ENCODE measurements at places on chromosomes 3 and 15.
A peak's percentile ranks its signal among the peaks of the same experiment; 100 is the strongest.

- DNase-seq, result no peak
- H3K27me3 ChIP-seq, result no peaks in the 10 kb centered on the region
- no peaks in the 10 kb centered on the region for H3K4me1 ChIP-seq
- H3K27ac ChIP-seq, result no peak overlapping the region
Measured at GRCh38 chr15:98906712-98907083, 100.9 kb downstream of the PGPEP1L start.

DNA sequence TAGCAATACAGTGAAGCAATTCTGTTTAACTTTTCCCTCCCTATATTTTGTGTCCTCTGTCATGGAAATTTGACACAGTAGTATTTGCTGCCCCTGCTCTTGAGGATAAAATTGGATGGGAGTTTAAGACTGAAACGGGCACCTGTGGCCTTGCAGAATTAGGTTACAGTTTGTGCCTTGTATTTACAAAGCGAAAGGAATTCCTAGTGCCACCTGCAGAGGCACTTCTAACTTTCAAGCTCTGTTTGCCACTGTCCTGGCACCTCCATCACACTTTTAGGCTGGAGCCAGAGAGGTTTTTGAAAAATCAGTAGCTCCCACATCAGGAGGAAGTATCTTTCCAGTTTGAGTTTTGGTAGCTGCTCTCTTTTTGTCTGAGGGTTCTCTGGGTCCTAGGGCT lies 39.5 kb downstream of the CD86 start:
- no peaks in the 10 kb centered on the region for H3K27me3 ChIP-seq
- no peak overlapping the region for H3K4me3 ChIP-seq
- H3K4me1 ChIP-seq, result peaks cover 24% of the 10 kb centered on the region
- DNase-seq, result no peak
- no peak overlapping the region for H3K27ac ChIP-seq

DNA sequence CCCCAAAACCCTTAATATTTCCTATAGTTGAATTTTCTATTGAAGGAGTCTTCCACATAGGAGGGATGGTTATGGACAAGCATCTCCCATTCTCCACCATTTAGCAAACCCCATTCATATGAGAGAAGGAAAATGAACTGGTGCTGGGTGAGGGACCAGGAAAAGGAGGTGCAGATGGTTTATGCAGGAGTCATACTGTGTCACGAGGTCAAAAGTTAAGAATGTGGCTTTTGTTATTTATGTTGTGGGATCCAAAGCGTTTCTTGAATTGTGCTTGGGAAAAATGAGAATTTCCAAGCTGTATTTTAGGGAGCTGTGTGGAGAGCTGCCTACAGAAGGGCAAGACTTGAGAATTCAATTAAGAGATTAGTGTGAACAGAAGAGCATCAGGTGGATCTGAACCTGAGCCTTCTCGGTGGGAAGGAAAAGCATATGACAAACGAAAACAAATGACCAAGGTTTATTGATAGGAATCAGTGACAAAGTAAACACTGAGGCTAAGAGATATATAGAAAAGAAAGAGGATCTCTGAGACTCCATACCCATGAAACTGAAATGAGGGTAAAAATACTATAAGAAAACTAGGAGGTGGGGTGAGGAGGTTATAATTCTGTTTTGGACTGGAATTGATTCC lies 473.3 kb upstream of the NR2F2 start:
- H3K27ac ChIP-seq, result no peak overlapping the region
- no peaks in the 10 kb centered on the region for H3K27me3 ChIP-seq
- no peaks in the 10 kb centered on the region for H3K36me3 ChIP-seq
- no peaks in the 10 kb centered on the region for H3K4me1 ChIP-seq
- no peak for DNase-seq

DNA sequence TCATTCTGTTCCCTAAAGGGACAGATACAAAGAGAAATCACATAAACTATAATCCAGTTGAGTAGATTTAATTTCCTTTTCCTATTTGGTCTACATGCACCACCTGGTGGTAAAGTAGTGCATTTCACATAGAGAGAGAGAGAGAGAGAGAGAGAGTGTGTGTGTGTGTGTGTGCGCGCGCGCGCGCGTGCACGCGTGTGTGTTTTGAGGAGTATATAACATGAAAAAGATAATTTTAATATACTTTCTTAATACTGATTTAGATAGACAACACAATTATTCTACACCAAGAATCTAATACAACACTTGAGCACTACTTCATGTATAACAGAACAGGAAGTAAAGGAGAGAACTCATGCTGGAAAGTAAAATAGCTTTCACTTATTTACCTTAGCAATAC lies 1.1 kb upstream of the FGF7 start:
- peaks cover 8% of the 10 kb centered on the region for H3K4me1 ChIP-seq
- peak overlapping the region; percentile 97 for H3K27ac ChIP-seq
- H3K4me3 ChIP-seq, result peak overlapping the region; percentile 48
- no peaks in the 10 kb centered on the region for H3K27me3 ChIP-seq
- H3K36me3 ChIP-seq, result no peaks in the 10 kb centered on the region

- no peaks in the 10 kb centered on the region for H3K36me3 ChIP-seq
- H3K27me3 ChIP-seq, result peaks cover 8% of the 10 kb centered on the region
- H3K27ac ChIP-seq, result no peak overlapping the region
- peaks cover 4% of the 10 kb centered on the region for H3K4me1 ChIP-seq
- no peak overlapping the region for H3K4me3 ChIP-seq
- DNase-seq, result no peak
Measured at GRCh38 chr3:50264383-50264963, 4.5 kb upstream of the SEMA3B start.

DNA sequence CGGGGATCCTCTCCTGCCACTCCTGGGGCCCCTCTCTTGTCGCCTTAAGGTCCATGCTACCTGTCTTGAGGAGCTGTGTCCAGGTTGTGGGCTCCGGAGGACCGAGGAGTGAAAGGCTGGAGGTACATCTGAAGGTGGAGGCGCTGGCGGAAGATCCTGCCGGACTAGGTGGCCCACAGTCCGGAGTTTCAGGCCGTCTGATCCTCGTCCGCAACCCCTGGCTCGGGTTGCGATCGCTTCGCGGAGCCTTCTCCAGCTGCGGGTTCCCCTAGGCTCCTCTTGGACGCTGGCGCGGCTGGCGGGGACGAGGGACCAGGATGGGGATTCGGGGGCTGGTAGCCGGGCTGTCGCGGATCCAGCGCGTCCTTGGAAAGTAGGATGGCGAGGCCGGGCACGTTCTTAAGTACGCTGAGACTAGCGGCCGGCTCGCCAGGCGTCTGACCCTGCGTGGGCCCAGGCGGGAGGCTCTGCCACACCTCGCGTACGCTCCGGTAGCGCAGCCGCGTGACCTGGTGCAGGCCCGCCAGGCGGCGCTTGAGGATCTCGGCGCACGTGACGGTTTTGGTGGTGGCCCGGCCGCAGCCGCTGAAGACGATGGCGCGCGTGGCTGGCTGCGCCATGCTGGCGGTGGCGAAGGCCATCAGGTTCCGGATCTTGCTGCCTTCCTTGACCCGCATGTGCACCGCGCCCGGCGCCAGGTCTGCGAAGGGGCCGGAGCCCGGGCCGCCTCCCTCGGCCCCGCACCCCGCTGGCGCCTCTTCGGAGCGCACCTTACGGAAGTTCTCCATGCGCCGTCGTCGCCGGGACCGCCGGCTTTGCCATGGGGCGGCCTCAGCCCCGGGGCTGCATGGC lies 550 bp downstream of the RPP25 start:
- peaks cover 19% of the 10 kb centered on the region for H3K4me1 ChIP-seq
- no peak overlapping the region for H3K27ac ChIP-seq
- peak overlapping the region; percentile 79 for H3K4me3 ChIP-seq

GRCh38 chr15:90807074-90807785 lies 61.2 kb upstream of the FURIN start:
- no peak overlapping the region for H3K4me3 ChIP-seq
- no peaks in the 10 kb centered on the region for H3K27me3 ChIP-seq
- peaks cover 25% of the 10 kb centered on the region for H3K36me3 ChIP-seq
- peak overlapping the region; percentile 42 for H3K27ac ChIP-seq
- DNase-seq, result no peak

DNA sequence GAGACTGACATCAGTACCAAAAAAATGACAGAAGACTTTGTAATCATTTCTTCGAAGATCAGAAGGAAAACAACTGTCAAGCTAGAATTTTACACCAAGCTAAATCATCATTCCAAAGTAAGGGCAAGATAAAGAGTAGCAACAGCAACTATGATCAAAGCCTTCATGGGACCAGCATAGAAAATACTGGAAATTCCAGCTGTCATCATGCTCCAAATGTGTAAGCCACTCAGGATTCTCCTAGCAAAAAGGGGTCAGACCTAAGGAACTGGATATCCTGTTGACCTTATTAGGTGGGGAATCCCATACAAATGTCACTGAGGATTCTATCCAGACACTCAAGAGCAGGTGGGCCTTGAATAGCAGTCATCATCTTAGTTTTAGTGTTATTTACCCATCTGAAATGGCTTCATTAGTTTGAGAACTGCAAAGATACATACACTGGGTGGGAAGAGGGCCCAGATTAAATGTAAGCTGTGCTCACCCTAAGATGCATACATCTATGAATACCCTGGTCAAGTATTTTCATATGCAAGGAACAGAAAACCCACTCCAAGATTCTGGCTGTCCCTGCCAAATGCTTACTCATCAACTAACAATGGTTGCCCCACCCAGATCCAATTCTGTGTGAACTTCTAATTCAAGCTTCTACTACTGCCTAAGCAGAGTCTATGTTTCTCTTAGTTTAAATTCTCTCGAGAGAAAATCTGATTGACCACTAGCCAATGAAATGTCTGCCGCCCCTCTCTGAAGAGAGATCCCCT lies 33.5 kb downstream of the CLDN18 start:
- no peaks in the 10 kb centered on the region for H3K36me3 ChIP-seq
- H3K4me3 ChIP-seq, result no peak overlapping the region
- no peak for DNase-seq
- H3K4me1 ChIP-seq, result no peaks in the 10 kb centered on the region
- H3K27ac ChIP-seq, result no peak overlapping the region

DNA sequence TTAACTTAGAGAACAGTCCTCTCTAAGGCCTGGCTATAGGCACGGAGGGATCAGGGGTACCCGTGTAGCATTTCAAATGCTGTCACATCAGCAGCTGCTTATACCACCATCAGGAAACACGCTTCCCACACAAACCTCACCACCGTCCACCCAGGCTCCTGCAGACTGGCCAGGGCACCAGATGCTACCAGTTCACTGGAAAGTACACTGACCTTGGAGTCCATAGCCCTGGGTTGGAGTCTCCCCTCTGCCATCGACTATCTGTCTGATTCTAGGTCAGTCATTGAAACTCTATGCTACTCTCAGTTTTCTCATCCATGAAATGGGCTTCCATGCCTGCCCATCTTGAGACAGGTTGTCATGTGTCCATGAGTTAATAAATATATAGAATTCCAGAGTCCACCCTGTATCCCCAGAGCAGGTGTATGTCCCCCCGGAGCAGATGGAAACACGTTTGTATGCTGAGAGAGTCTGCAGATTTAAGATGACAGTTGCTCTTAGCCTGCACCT lies 156.0 kb upstream of the SMAD3 start:
- peaks cover 43% of the 10 kb centered on the region for H3K4me1 ChIP-seq
- DNase-seq, result no peak
- H3K4me3 ChIP-seq, result no peak overlapping the region
- peaks cover 4% of the 10 kb centered on the region for H3K27me3 ChIP-seq
- no peak overlapping the region for H3K27ac ChIP-seq
- H3K36me3 ChIP-seq, result no peaks in the 10 kb centered on the region

DNA sequence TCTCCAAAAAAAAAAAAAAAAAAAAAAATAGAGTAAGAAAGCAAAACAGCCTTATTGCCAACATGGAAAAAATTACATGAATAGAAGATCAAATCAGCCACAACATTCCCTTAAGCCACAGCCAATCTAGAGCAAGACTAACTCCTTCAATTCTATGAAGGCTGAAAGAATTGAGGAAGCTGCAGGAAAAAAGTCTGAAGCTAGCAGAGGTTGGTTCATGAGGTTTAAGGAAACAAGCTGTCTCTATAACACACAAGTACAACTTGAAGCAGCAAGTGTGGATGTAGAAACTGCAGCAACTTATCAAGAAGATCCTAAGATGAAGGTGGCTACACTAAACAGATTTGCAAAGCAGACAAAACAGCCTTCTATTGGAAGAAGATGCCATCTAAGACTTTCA lies 9.3 kb downstream of the PARL start:
- DNase-seq, result no peak
- no peak overlapping the region for H3K4me3 ChIP-seq
- H3K4me1 ChIP-seq, result peaks cover 39% of the 10 kb centered on the region
- no peaks in the 10 kb centered on the region for H3K27me3 ChIP-seq
- no peaks in the 10 kb centered on the region for H3K36me3 ChIP-seq

GRCh38 chr15:68572309-68572708 lies 6.5 kb upstream of the CORO2B start:
- peak overlapping the region; percentile 18 for H3K27ac ChIP-seq
- peak overlapping the region; percentile 33 for H3K4me3 ChIP-seq
- H3K27me3 ChIP-seq, result peaks cover 30% of the 10 kb centered on the region
- DNase-seq, result no peak
- peaks cover 20% of the 10 kb centered on the region for H3K4me1 ChIP-seq

DNA sequence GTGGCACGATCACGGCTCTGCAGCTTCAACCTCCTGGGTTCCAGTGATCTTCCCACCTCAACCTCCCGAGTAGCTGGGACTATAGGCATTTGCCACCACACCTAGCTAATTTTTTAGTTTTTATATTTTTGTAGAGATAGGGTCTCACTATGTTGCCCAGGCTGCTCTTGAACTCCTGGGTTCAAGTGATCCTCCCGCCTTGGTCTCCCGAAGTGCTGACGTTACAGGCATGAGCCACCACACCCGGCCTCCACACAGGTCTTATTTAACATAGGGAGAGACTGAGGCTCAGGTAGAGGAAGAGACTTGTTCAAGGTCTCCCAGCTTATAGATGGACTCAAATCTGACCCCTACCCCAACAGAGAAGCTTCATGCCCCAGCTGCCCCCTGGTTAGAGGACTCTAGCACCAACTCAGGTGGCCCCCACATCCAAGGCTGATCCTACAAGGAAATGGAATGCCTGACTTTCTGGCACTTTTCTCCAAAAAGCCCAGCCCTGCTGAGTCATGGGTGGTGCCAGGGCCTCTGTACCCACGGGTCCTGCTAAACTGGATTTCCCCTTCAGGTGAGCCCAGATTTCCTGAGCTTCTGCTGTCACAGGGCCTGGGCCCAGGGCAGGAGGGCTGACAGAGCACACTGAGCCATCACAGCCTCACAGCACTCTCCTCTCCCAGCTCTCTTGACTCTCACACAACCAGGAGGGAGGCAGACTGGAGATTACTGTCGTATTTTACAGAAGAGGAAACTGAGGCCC lies 5.6 kb downstream of the TMEM40 start:
- H3K4me3 ChIP-seq, result no peak overlapping the region
- peaks cover 45% of the 10 kb centered on the region for H3K4me1 ChIP-seq
- peaks cover 22% of the 10 kb centered on the region for H3K27me3 ChIP-seq
- no peaks in the 10 kb centered on the region for H3K36me3 ChIP-seq
- no peak for DNase-seq

GRCh38 chr15:63491979-63492378 lies 12.4 kb upstream of the USP3 start:
- peaks cover 5% of the 10 kb centered on the region for H3K36me3 ChIP-seq
- H3K27ac ChIP-seq, result peak overlapping the region; percentile 92
- H3K4me1 ChIP-seq, result peaks cover 47% of the 10 kb centered on the region
- no peak overlapping the region for H3K4me3 ChIP-seq
- no peak for DNase-seq
- H3K27me3 ChIP-seq, result no peaks in the 10 kb centered on the region

GRCh38 chr15:30904812-30905211 lies 1.1 kb downstream of the FAN1 start:
- H3K36me3 ChIP-seq, result peaks cover 16% of the 10 kb centered on the region
- no peak for DNase-seq
- H3K4me3 ChIP-seq, result peak overlapping the region; percentile 88
- no peak overlapping the region for H3K27ac ChIP-seq
- peaks cover 30% of the 10 kb centered on the region for H3K4me1 ChIP-seq

GRCh38 chr15:75584121-75584520 lies 5.0 kb upstream of the PTPN9 start:
- peaks cover 7% of the 10 kb centered on the region for H3K4me1 ChIP-seq
- H3K27ac ChIP-seq, result peak overlapping the region; percentile 15
- no peak for DNase-seq
- no peak overlapping the region for H3K4me3 ChIP-seq
- H3K27me3 ChIP-seq, result no peaks in the 10 kb centered on the region

Data from naive B cell (primary cell).